ENCODE measurements at places on chromosomes 2 and 18. TPM values are rescaled to one million over a fixed set of nuclear protein-coding genes. Genes with fewer than 3 reads are reported as not detected.

DNA sequence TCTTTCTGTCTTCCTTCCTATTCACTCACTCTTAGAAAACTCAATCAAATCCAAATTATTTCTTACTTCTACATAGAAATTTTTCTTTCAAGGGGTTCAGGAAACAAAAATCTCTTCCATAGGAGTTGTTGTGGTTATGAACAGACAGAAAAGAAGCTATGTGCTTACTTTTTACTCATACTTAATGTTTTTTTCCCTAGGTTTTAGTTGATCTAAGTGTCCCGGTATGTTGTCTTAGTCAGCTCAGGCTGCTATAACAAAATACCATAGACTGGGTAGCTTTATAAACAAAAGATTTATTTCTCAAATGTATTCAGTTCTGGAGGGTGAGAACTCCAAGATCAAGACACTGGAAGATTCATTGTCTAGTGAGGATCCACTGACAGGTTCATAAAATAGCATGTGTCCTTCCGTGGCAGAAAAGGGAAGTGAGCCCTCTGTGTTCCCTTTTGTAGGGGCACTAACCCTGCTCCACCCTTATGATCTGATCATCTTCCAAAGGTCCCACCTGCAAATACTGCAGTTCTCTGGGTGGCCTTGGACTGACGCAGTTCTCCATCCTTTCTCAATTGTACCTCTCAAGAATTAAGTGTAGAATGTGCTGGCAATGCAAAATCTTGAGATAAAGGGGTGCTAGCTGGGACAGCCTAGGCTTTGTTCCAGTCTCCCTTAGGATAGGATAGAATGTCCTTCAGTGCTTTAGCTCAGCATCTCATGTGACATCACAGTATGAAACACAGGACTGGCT is 14.4 kb upstream of the VRK2 start:
- H3K36me3 ChIP-seq, result no peaks in the 10 kb centered on the region
- DNase-seq, result no peak
- no peaks in the 10 kb centered on the region for H3K27me3 ChIP-seq
- H3K4me3 ChIP-seq, result no peak overlapping the region

- H3K27ac ChIP-seq, result no peak overlapping the region
- no peak overlapping the region for H3K4me3 ChIP-seq
- no peaks in the 10 kb centered on the region for H3K36me3 ChIP-seq
- DNase-seq, result no peak
- H3K27me3 ChIP-seq, result no peaks in the 10 kb centered on the region
These were observed 10.5 kb upstream of the LYPD1 start for GRCh38 chr2:132680544-132680943.

DNA sequence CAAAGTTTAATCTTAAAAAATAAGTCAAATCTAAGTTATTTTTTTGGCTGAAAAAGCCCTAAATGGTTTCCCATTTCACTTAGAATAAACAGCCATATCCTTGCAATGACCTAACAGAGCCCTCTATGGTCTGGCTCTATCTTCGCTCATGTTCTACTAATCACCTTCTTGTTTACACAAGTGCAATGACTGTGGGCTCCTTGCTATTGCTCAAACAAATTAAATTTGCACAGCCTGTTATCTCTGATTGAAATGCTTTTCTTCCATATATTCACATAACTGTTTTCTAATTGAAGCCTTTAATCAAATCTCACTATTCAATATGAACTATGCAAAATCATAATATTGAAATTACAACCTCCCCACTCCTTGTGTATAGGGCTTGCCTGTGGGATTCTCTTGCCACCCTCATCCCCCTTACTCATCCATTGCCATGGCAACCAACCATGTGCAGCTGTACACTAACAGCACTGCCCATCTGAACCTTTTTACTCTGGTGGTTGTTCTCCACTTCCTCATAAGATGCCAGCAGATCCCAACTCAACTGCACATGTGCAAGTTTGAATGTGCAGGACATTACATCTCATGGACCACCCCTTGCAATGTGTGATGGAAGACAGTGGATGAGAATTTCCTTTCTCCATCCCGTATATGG is 1083.2 kb downstream of the SOCS6 start:
- H3K4me1 ChIP-seq, result no peaks in the 10 kb centered on the region
- no peak overlapping the region for H3K27ac ChIP-seq
- DNase-seq, result no peak

DNA sequence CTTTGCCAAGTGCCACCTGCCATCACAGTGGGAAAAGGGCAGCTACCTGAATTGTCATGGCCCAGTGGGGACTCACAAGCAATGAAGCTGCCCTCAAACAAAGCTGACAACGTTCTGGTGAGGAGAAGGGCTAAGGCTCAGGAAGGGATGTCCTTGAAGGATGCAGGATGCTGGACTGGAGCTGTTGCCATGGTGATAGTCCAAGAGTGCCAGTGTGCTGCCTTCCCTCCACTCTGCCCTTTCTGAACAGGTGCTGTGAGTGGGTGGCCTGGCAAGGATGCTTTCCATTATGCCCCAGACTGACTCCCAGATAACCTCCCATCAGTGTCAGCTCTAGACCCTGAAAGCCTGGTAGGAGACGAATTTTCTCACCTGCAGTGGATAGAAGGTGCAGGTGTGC is 137.8 kb upstream of the GYPC start:
- H3K36me3 ChIP-seq, result no peaks in the 10 kb centered on the region
- no peaks in the 10 kb centered on the region for H3K4me1 ChIP-seq
- no peak overlapping the region for H3K4me3 ChIP-seq
- H3K27ac ChIP-seq, result no peak overlapping the region

- no peaks in the 10 kb centered on the region for H3K27me3 ChIP-seq
- no peaks in the 10 kb centered on the region for H3K4me1 ChIP-seq
- no peaks in the 10 kb centered on the region for H3K36me3 ChIP-seq
These were observed 1691.8 kb upstream of the SLC39A10 start for GRCh38 chr2:193965263-193965662.

- H3K27ac ChIP-seq, result no peak overlapping the region
- H3K4me1 ChIP-seq, result no peaks in the 10 kb centered on the region
- no peaks in the 10 kb centered on the region for H3K36me3 ChIP-seq
- no peak overlapping the region for H3K4me3 ChIP-seq
- H3K27me3 ChIP-seq, result no peaks in the 10 kb centered on the region
These were observed 54.2 kb upstream of the POMC start for GRCh38 chr2:25222477-25223121.

- no peaks in the 10 kb centered on the region for H3K36me3 ChIP-seq
- no peak within 1 kb of the TSS for H3K27ac ChIP-seq
- no peaks in the 10 kb centered on the region for H3K4me1 ChIP-seq
- H3K27me3 ChIP-seq, result no peaks in the 10 kb centered on the region
These were observed at the start of gene CCDC68 for GRCh38 chr18:54958704-54959625. CCDC68 (minus strand) TSS chr18:54959461; CDS start chr18:54942791, 16,670 bp downstream.

Gene MYOM1
- total RNA-seq, result 27.2 TPM

Gene FANCL
- 20.2 TPM for total RNA-seq

Gene ATIC
- total RNA-seq, result 30.2 TPM

Gene TDRD15
- 0.14 TPM for total RNA-seq

Gene RTP5
- 0.63 TPM for total RNA-seq

Gene TUBB8B
- total RNA-seq, result not detected

Measured in thoracic aorta (tissue), 2 donors.